ENCODE measurements at places on chromosomes 11 and 22.

DNA sequence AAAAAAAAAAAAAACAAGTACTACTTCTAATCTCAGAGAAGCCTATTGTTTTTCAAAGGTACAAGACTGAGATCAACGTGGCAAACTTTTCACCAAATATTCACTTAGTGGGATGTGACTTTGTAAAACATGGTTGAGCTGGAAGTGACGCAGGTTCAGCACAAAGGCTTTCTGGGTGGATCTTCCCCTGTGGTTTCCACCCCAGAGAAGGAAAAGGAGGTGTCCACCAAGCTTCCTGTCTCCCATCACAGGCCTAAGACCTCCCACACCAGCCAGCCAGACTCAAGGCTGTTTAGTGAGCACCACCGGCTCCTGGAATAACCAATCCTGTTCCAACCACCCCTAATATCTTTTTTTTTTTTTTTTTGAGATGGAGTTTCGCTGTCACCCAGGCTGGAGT lies 5.7 kb downstream of the TMEM184B start:
- peak; percentile 8 for DNase-seq

DNA sequence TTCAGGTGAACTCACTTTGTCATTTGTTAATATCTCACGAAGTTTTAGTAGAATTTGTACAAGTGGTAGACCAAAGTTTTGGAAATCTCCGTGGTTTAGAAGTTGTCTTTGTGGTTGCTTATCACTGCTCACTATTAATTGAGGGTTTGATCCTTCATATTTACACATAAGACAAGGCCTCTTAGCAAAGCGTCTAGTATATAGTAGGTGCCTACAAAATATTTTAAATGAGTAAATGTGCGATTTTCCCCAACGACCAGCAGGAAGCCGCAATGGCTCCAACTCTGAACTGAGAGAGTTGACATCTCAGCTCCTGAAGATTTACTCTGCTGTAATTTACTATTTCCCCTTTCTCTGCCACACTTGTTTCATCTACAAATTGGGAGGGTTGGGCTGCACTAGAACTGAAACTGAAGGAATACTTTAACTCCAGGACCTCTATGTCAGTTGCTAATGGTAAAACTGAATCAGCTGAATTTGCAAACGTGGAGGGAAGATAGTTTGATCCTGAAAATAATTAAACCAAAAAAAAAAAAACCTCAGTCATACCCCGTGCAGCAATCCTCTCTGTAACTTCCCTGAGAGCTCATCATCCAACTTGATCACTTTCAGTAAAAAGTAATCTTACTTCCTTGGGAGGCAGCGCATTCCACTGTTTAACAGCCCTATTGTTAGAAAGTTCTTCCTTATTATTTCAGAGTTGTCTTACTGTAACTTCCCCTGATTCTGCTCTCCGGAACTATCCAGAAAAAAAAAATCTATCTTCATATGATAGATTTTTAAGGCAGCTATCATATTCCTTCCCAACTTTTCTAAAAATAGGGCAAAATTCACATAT lies 1.3 kb upstream of the SBF2 start:
- DNase-seq = no peak

GRCh38 chr11:14835496-14836492 lies 56.2 kb downstream of the CYP2R1 start:
- no peak for DNase-seq

GRCh38 chr11:94525546-94526324 lies 13.5 kb downstream of the C11orf97 start:
- DNase-seq = no peak

DNA sequence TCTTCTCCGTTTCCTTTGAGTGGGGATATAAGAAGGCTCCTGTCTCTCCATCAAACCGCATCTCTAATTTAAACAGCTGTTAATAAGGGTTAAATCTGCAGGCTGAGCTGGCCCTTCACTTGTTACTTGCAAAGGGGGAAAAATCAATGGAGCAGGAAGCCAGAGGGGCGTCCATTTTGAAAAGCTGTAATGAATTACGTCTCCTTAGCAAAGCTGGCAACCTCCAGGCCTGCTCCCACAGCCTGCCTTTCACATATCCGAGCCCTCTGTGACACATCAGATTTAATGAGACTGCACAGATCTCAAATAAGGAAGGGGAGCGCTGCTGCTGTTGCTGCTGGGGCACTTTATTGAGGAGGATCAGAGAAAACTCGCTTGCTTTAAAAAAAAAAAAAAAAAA lies 320.8 kb downstream of the BLID start:
- DNase-seq = no peak

DNA sequence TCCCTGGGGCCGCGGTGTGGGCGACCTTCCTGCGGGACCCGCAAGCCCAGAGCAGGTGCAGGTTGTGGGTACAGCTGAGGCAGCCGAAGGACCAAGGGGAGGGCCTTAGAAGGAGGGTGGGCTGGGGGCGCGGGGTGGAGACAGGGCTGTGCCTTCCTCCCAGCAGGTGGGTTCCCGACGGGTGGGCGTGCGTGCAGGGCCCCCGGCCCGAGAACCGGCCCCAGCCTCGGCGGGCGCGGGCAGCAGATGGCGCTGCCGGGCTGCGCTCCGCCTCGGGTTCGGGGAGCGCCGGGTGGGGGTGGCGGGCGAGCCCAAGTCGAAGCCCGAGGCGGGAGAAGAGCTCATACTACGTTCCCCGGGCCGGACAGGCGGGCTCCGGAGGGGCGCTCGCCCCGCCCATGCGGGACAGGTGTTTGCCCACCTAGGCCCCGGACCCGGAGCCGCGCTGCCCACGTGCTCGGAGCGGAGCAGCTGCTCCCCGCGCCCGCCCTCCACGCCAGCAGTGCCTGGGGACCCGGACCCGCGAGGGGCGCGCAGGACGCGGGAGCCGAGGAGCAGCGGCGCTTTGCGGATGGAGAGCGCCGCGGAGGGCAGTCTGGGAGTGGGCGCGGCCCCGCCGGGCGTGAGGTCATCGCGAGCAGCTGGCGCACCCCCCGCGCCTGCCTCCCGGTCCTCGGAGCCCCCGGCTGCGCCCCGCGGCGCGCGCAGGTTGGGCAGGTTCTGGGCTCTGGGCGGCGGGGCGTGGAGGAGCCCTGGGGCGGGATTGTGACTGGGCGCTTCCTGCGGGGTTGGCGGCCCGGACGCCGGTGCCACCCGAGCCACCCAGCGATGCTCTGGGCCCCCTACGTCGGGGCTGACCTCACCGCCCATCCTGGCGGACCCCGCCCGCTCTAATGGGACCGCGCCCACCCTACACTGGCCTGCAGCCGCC lies 25.3 kb downstream of the DUSP8 start:
- peak; percentile 26 for DNase-seq

DNA sequence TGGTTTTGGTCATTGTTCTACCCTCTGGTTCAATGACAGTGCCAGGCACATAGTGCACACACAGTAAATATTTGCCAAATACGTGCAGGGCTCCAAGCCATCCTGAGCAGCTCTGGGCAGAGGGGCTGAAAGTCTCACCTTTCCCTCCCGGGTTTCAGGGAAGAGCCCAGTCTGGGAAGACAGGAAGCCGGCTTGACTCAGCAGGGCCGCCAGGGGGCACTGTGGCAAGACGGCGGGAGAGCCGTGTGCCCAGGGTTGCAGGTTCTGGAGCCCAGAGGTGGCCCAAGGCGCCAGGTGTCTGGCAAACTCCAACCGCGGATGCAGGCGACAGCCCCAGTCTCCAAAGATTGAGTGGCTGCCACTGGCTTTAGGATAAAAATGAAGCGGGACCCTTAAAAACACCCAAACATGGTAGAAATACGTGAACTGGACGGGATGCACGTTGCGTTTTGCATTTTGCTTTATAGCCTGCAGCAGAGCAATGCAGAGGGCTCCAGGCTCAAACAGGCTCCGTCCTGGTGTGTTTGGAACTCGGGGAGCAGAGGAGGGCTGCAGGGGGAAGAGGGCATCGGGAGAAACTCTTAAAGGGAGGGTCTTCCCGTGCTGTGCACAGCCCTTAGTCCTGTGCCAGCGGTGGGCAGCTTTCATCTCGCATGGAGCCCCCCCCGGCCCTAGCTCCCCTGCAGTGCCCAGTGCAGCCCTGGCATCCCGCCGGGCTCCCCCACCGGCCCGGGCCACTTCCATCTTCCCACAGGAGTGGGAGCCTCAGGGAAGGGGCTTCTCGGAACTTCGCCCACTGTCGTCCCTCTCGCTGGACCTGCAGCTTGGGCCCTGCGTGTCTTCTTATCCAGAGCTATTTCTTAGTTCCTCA lies 10.7 kb downstream of the KRTAP5-5 start:
- peak; percentile 9 for DNase-seq

All from stimulated activated CD8-positive, alpha-beta memory T cell treated with anti-CD3 and anti-CD28 coated beads, Interleukin-2, amount 100 ng/mL, for 48 hours (primary cell).